Hematopoietic multipotent progenitor cell treated with erythropoietin and hydrocortisone succinate and interleukin-3 and kit ligand, for 8 days (in vitro differentiated cells): ENCODE measurements at places on chromosomes 2 and 18.

DNA sequence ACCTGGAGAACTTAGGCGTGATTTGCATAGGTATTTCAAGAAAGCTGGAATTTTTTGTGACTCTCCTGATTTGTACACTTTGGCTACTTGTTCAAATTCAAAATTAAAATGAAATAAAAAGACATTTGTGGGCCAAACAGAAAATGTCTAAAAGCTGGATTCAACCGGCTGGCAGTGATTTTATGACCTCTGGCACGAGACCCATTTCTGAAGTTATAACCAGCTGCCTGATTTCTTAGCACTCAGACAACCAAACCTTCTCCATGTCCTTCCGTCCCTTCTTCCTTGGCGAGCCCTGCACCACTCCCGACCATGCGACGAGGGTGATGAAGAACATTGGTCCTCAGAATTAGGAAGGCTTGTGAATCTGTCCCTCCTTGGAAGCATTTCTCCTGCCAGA is 19.7 kb downstream of the PKDCC start:
- DNase-seq: no peak

DNA sequence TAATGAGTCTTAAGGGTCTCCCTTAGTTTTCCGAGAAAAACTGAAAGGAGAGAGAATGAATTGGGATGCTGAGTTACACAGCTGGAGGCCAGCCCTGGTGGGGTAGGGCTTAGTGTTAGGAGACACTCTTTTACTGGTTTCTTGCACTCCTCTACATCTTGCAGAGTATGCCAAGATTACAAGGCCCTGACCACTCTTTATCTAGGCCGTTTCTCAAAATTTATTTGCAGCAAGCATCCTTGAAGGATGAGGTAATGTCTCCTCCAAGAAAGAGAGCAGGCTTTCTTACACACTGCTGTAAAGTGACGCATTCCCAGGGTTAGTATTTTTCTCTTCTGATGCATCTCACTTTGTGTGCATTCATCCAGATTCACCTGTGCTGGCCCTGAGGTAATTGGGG is 166.2 kb downstream of the TDRD15 start:
- DNase-seq: no peak

- DNase-seq: no peak
Measured at GRCh38 chr18:58970943-58971790, 106.5 kb downstream of the ZNF532 start.

GRCh38 chr2:198628596-198628995 is 824.2 kb downstream of the PLCL1 start:
- DNase-seq: no peak

GRCh38 chr2:239834143-239834542 is 191.0 kb downstream of the NDUFA10 start:
- DNase-seq: no peak

DNA sequence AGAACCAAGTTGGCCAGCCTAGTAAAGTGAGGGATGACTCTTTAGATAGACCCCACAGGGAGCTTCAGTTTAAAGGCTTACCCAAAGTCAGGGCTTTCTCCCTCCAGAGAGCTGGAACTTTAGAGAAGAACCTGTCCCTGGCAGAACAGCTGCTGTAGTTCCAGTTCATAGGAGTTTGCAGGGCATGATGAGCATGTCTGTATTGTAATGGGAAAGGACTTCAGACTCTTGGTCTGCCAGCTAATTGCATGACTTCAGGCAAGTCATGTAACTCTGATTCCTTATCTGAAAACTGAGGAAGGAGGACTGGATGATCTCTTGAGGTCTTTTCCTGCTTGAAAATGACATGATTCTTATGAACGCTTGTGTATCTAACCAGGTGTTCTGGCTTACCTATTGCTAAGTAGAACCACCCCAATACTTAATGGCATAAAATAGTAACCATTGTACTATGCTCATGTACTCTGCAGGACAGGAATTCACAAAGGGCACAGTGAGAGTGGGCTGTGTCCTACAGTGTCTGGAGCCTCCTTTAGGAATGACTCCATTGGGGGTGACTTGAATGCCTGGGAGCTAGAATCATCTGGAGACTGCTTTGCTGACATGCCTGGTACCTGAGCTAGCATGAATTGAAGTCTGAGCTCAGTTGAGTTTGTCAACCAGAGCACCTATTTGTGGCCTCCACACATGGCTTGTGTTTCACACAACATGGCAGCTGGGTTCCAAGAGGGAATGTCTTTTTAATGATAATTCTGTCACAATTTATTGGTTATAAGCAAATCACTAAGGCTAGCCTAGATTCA is 18.9 kb downstream of the SP5 start:
- no peak for DNase-seq
